CD4-positive, alpha-beta T cell treated with Interleukin-4 for 4 hours (primary cell): ENCODE measurements at places on chromosomes 2 and 18.
A peak's percentile ranks its signal among the peaks of the same experiment; 100 is the strongest.

DNA sequence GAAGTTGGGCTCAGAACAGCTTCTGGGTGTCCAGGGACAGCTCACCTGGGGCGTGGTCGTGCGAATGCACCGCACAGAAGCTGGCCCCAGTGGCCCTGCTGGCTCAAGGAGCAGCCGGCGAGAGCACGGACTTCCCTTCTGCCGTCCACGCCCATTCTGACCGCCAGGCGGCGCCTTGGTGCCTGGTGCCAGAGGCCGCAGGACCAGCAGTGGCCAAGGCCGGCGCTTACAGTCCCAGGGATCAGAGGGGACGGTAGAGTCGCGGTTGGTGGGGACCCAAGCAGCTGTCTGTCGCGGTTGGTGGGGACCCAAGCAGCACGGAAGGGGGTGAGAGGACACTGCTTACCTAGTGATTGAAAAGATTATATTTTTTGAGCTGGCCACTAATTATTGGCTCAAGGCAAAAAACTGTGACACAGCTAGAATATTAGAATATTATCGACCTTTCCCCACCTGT, 25.7 kb downstream of the NPPC start:
- peak; percentile 17 for DNase-seq

DNA sequence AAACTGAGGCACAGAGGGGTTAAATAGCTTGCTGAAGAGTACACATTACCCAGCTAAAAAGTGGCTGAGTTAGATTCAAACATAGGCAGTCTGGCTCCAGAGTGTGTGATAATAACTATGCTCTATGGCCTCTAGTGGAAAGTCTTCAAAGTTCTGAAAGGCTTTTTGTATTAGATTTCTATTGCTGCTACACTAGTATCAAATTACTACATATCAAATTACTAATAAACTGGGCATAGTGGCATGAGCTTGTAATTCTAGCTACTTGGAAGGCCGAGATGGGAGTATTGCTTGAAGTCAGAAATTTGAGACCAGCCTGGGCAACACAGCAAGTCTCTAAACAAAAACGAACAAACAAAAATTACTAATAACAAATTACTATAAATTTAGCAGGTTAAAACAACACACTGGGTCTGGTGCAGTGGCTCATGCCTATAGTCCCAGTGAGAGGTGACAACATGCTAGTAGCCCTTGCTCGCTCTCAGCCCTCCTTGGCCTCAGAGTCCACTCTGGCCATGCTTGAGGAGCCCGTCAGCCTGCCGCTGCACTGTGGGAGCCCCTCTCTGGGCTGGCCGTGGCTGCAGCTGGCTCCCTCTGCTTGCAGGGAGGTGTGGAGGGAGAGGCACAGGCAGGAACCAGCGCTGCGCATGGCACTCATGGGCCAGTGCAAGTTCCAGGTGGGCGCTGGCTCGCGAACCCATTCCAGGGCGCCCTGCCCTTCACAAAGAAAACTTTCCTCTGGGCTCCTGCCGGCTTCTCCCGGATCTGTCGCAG, 38.2 kb upstream of the TWSG1 start:
- DNase-seq, result no peak

DNA sequence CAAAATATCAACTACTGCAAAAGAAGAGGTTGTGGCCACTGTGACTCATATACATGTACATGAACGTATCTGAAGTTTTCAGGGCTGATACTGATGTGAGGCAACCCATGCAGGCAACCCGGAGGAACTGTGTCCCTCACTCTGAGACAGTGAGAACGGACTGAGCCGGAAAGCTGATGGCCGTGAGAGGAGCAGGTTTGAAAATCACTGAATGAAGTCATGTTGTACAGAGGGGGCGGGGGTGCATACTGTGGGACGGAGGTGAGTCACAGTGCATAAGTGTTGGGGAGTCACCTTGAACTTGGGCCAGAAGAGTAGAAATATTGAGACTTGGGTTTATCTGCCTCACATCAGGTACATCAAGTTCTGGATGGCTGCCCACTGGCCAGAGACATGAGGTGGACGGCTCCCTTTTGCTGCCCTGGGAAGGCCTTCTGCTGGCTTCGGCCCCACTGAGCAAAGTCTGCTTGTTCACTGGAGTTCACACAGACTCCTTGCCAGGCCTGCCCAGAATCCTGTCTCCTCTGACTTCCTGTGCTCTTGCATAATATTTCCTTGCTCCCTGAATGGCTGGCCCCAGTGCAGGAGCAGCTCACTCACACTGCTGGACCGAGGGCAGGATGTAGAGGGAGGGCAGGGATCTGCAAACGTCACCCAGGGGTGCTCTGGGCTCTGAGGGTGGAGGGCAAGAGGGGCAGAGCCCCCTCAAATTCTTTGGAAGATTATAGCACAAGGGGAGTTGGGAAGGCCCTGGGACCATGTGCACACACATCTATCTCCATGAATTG, 18.1 kb downstream of the EPAS1 start:
- no peak for DNase-seq

DNA sequence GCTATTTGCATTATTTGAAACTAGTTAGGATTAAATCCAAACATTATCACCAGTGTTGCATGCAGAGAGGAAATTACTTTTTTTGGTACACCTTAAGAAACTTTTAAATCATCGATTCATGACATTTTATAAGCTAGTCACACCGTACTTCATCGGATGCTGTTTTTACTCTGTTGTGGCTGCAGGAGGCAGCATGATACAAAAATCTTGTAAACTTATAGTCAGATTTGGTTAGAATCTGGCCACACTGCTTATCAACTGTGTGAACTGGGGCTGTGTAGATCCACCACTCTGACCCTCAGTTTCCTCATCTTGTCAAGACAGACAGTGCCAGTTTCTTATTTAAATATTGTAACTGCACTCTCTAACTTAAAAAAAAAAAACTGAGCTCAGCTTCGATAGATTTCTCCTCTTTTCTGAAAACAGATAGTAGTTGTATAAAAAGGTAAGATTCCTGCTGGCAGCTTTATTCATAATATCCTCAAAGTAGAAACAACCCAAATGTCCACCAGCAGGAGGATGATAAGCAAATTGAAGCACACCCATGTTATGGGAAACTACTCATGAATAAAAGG, 77.8 kb downstream of the RAPGEF4 start:
- no peak for DNase-seq

GRCh38 chr2:144675731-144676130, 155.8 kb upstream of the ZEB2 start:
- DNase-seq, result no peak

DNA sequence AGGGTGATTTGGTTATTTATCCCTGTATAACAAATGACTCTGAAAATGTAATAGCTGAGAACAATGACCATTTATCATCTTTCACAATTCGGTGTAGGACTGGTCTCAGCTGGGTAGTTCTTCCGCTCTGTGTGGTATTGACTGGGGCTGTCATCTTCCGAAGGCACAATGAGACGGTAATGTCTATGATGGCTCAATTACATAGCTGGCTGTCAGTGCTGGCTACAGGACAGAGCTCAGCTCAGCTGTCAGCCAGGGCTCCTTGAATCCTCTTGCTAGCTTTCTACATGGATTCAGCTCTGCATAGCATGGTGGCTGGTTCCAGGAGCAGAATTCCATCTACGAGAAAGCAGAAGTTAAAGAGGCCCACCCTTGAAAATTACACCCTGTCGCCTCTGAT, 483.8 kb downstream of the TDRD15 start:
- DNase-seq, result no peak

GRCh38 chr2:60934165-60934722, 52.9 kb downstream of the REL start:
- no peak for DNase-seq

GRCh38 chr2:113284476-113284875, 5.8 kb upstream of the PAX8 start:
- no peak for DNase-seq

- DNase-seq, result no peak
Measured at GRCh38 chr18:78703291-78703690, 276.3 kb upstream of the SALL3 start.

DNA sequence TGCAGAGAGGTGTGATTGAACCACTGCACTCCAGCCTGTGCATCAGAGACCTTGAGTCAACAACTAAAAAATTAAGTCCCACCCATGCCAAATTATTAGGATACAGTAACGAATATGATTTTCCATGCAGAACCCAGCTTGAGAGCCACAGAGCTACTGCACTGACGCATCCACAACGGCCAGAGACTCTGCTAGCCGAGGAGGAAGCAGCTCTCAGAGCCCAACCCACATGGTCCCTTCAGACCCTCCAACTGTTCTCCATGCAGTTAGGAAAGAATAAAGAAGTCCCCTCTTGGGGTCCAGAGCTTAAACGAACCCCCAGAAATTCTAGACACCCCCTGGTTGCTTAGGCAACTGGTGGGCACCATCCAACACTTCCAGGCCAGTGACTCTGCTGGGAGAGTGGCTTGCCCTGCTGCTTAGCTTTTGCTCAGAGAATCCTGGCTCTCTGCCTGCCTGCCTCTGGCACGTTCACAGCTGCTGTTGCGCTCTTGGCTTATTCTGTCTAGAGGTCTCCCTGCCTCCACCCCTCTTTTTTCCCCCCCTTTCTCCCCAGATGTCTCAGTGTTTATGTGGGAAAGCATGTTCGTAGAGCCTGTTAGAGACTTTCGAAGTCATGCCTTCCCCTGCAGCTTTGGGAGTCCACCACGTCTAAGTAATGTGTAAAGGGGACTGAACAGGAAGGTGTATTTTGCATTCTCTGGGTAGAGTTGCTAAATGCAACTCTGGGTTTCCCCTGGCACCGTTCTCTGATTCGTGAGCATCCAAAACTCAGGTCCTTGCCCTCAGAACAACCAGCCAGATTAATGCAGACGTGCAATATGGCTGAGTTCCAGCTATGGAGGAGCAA, 26.0 kb upstream of the SP3 start:
- DNase-seq, result no peak

DNA sequence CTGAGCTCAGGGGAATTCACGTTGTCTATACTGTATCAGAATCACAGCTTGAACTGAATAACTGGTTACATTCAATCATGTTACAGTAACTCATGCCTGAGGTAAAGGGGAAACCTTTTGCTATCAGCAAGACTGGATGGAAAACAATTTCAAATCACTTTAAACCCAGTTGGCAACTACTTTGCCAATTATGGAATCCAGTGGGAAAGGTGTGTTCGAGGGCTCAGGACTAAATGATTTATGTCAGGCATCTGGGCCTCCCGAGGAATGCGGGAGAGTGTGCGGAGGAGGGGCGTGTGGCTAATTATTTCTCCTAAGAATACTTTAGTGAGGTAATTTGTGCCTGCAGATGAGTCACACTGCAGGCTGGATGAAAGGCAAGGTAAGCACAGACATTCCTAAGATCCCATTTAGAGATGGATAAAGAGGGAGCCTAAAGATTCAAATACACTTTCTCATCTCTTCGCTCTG, 100.1 kb downstream of the HRH4 start:
- no peak for DNase-seq
